ENCODE measurements at places on chromosomes 11 and 22. TPM values are rescaled to one million over a fixed set of nuclear protein-coding genes. Genes with fewer than 3 reads are reported as not detected.
A peak's percentile ranks its signal among the peaks of the same experiment; 100 is the strongest.

DNA sequence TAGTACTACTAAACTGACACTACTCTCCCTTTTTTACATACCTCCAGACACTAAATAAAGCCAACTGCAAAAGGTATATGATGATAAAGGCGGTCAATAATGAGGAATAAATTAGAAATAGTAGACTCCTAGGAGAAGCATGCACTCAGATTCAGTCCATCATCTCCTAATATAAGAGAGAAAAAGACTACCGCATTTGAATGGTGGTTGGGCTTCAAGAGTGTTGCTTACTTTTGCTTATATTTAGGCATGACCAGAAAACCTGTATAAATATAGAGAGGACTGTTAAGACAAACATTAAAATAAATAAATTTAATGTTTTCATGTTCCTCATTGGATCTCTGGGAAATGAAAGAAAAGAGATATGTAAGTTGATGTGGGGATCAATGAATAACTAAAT lies 1137.0 kb downstream of the FAM181B start:
- H3K27ac ChIP-seq = no peak overlapping the region
- H3K27me3 ChIP-seq = no peaks in the 10 kb centered on the region
- H3K4me3 ChIP-seq = no peak overlapping the region
- H3K4me1 ChIP-seq = peaks cover 3% of the 10 kb centered on the region
- no peaks in the 10 kb centered on the region for H3K36me3 ChIP-seq

The DEFB131B gene
- not detected for total RNA-seq

- no peak for DNase-seq
- H3K4me1 ChIP-seq = no peaks in the 10 kb centered on the region
- H3K27ac ChIP-seq = no peak overlapping the region
- H3K27me3 ChIP-seq = no peaks in the 10 kb centered on the region
- no peaks in the 10 kb centered on the region for H3K36me3 ChIP-seq
These were observed 74.2 kb downstream of the MORC2 start for GRCh38 chr22:30894371-30894740.

The GGTLC2 gene
- not detected for total RNA-seq

- H3K36me3 ChIP-seq = no peaks in the 10 kb centered on the region
- H3K27me3 ChIP-seq = no peaks in the 10 kb centered on the region
- peak overlapping the region; percentile 11 for H3K4me3 ChIP-seq
These were observed 10.9 kb downstream of the SLC25A17 start for GRCh38 chr22:40808018-40808841.

The NCF4 gene
- total RNA-seq = not detected

The LSP1 gene
- total RNA-seq = not detected

The SLC6A5 gene
- total RNA-seq = not detected

DNA sequence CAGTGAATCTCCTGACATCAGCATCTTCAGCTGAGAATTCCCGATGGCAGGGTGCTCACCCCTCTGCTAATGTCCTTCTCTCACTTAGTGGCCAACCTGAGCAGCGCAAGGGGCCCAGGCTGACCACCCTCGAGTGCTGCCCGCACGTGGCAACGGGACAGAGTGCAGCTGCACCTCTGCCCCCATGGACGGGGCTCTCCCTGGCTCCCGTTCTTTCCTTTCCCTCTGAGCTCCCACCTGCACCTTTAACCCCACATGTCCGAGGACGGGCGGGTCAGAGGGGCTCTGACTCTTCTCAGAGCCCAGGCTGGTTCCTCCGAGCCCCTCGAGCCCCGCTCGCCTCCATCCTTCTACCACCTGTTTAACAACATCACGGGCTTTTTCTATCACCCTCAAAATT lies 19.8 kb downstream of the MOB2 start:
- no peak for DNase-seq
- no peak overlapping the region for H3K27ac ChIP-seq
- no peaks in the 10 kb centered on the region for H3K36me3 ChIP-seq
- no peak overlapping the region for H3K4me3 ChIP-seq
- no peaks in the 10 kb centered on the region for H3K4me1 ChIP-seq

GRCh38 chr11:44934735-44935250 lies 15.9 kb downstream of the TP53I11 start:
- H3K4me3 ChIP-seq = no peak overlapping the region
- H3K4me1 ChIP-seq = peaks cover 4% of the 10 kb centered on the region
- H3K27ac ChIP-seq = no peak overlapping the region
- H3K36me3 ChIP-seq = no peaks in the 10 kb centered on the region
- DNase-seq = no peak

GRCh38 chr22:47201186-47201995 lies 438.9 kb downstream of the TBC1D22A start:
- no peaks in the 10 kb centered on the region for H3K36me3 ChIP-seq
- H3K27ac ChIP-seq = no peak overlapping the region
- no peaks in the 10 kb centered on the region for H3K27me3 ChIP-seq
- no peak for DNase-seq

The GSTT2B gene
- total RNA-seq = 0.76 TPM

The RFPL3 gene
- not detected for total RNA-seq

The PATE2 gene
- total RNA-seq = not detected

DNA sequence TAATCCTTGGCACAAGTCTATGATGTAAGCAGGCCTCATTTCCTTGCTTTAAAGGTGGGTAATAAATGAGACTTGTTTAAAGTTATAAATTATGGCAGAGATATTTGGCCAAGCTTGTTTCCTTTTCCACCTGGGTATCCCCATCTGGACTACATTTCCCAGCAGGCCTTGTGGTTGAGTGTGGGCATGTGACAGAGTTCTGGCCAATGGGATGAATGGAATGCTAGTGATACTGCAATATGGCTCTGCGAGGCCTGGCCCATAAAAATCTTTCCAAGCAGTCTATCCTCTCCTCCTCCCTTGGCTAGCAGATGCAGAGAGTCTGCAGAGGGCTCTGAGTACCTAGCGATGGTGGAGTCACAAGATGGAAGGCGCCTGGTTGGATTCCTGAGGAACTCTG lies 102.5 kb downstream of the TIMP3 start:
- H3K27me3 ChIP-seq = no peaks in the 10 kb centered on the region
- H3K4me1 ChIP-seq = no peaks in the 10 kb centered on the region
- no peaks in the 10 kb centered on the region for H3K36me3 ChIP-seq
- no peak overlapping the region for H3K27ac ChIP-seq
- DNase-seq = peak; percentile 41
- H3K4me3 ChIP-seq = no peak overlapping the region

GRCh38 chr11:86211619-86212018 lies 32.9 kb upstream of the EED start:
- no peaks in the 10 kb centered on the region for H3K36me3 ChIP-seq
- no peak overlapping the region for H3K27ac ChIP-seq
- H3K27me3 ChIP-seq = no peaks in the 10 kb centered on the region
- DNase-seq = no peak
- no peaks in the 10 kb centered on the region for H3K4me1 ChIP-seq

DNA sequence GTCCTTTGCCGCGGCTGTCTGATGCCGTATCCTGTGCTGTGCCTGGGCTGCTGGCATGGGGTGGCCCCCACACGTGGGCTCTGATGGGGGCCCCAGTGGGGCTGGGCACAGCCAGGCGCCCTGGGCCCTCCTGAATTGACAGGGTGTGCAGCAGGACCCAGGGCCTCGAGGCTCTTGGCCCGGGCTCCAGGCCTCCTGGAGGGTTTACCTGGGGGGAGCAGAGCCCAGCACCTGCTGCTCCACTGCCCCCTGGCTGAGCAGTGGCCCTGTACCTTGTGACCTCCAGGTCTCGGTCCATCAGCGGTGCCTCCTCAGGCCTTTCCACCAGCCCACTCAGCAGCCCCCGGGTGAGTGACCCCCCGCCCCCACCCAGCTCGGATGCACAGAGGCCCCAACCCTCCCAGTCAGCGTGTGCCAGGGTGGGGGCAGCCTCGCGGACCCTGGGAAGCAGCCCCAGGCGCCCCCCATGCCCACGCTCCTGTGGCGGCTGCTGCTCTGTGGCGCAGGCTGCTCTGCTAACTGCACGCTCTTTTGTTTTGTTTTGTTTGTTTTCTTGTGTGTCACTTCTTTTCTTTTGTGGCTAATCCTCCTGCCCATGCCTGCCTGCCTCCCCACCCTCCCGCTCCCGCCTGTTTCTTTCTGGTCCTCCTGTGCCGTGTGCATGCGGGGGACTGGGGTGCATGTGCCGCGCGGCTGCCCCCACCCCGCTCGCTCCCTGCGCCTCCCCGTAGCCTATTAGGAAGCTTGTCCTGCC lies 36.9 kb downstream of the MOB2 start:
- H3K27me3 ChIP-seq = no peaks in the 10 kb centered on the region
- DNase-seq = no peak
- no peak overlapping the region for H3K27ac ChIP-seq
- H3K36me3 ChIP-seq = no peaks in the 10 kb centered on the region

GRCh38 chr22:38718414-38718813 lies 12.7 kb downstream of the GTPBP1 start:
- H3K36me3 ChIP-seq = peaks cover 58% of the 10 kb centered on the region
- no peaks in the 10 kb centered on the region for H3K27me3 ChIP-seq
- peaks cover 35% of the 10 kb centered on the region for H3K4me1 ChIP-seq

- H3K27ac ChIP-seq = no peak overlapping the region
- no peak overlapping the region for H3K4me3 ChIP-seq
- no peaks in the 10 kb centered on the region for H3K4me1 ChIP-seq
- no peak for DNase-seq
- peaks cover 10% of the 10 kb centered on the region for H3K36me3 ChIP-seq
- no peaks in the 10 kb centered on the region for H3K27me3 ChIP-seq
These were observed 69.1 kb upstream of the SUSD2 start for GRCh38 chr22:24112188-24112587.

DNA sequence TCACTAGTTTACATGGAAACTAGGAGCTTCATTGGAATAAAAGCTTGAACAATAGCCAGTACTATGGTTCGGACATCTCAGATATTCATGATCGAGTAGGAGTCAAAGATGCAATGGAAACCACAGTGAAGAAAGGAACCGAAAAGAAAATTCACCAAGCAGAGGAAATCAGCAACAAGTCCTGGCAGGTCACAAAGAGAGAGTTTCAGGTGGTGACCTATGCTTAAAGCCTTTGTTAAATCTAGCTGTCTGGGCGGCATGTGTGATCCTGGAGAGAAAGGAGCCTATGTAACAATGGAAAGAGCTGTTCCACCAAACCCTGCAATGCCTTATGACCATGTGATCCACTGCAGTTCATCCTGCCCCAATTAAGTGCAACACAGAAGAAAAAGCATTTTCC lies 68.9 kb upstream of the POU2AF2 start:
- H3K27me3 ChIP-seq = no peaks in the 10 kb centered on the region
- no peak overlapping the region for H3K27ac ChIP-seq
- H3K36me3 ChIP-seq = no peaks in the 10 kb centered on the region
- no peak overlapping the region for H3K4me3 ChIP-seq
- H3K4me1 ChIP-seq = no peaks in the 10 kb centered on the region
- no peak for DNase-seq

DNA sequence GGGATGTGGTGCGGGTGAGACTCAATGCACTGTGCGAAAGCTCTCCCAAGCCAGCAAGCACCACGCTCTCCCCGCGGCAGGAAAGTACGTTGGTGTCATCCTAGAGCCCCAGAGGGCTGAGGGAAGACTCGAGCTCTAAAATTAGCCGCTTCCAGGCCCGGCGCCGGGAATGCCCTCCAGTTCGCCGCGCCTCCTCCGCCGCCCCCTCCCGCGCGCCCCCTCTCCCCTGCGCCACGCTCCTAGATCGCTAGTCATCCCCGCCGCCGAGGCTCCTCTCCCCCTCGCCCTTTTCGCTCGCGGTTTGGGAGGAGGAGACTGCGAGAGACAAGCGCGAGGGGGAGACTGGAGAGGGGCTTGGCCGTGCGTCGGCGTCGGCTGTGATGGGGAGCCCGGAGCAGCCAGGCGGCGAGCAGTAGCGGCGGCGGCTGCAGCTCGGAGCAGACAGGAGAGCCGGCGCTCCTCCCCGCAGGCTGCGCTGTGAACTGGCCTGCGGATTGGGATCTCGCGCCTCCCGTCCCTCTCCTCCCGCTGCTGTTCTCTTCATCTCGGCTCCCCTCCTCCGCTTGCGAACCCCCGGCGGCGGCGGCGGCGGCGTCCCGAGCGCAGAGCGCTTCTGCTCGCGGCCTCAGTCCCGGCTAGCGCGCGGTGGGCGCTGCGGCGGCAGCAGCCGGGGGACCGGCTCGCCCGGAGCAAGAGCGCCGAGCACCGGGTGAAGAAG lies at the start of gene FAT3:
TSS of gene FAT3 (plus strand) at position 412 of the 718 bp plus-strand sequence. CDS start 127,295 bp downstream, outside the sequence.
- H3K27ac ChIP-seq = no peak within 1 kb of the TSS
- H3K36me3 ChIP-seq = no peaks in the 10 kb centered on the region
- H3K4me1 ChIP-seq = peaks cover 16% of the 10 kb centered on the region
- peaks cover 44% of the 10 kb centered on the region for H3K27me3 ChIP-seq
- peak; percentile 82 for DNase-seq

GRCh38 chr22:45878051-45878781 lies 98.7 kb downstream of the WNT7B start:
- no peak for DNase-seq
- no peaks in the 10 kb centered on the region for H3K36me3 ChIP-seq
- no peaks in the 10 kb centered on the region for H3K4me1 ChIP-seq
- H3K27ac ChIP-seq = no peak overlapping the region
- peaks cover 17% of the 10 kb centered on the region for H3K27me3 ChIP-seq

DNA sequence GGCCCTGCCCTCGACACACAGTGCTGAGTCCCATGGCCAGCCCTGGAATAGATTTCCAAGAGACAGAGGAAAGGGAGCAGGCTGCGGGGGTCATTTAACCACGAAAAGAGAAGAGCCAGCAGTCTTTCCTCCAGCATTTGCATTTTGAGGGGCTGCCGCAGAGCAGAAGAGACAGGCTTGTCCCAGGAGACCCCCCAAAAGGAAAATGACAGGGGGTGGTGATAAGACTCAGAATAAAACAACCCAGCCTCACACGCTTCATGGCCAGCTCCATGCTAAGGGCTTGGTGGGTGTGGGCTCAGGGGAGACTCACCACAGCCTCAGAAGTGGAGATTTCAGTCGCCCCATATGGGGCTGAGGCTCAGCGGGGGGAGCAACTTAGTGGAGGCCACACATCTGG lies 16.9 kb downstream of the TRIOBP start:
- H3K27me3 ChIP-seq = no peaks in the 10 kb centered on the region
- no peak overlapping the region for H3K4me3 ChIP-seq
- DNase-seq = no peak

The MACROD1 gene
- 28.7 TPM for total RNA-seq

DNA sequence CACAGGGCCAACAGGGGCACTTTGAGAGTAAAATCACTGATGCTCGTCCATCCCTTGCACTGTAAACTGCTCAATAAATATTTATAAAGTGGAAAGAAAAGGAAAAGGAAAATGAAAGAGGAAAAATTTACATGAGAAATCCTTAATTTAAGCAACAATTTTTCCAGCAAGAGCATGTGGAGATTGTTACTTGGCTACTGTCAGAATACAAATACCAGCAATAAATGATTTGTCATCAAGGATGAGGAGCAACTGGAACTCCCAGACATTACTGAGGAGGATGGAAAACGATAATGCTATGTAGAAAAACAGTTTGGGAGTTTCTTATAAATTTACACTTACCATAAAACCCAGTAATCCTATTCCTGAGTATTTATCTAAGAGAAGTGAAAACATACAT lies 123.0 kb downstream of the SGSM3 start:
- H3K36me3 ChIP-seq = no peaks in the 10 kb centered on the region
- H3K27ac ChIP-seq = no peak overlapping the region
- H3K27me3 ChIP-seq = no peaks in the 10 kb centered on the region

- no peak for DNase-seq
- no peaks in the 10 kb centered on the region for H3K36me3 ChIP-seq
- H3K4me3 ChIP-seq = peak overlapping the region; percentile 75
- H3K27me3 ChIP-seq = no peaks in the 10 kb centered on the region
- peaks cover 33% of the 10 kb centered on the region for H3K4me1 ChIP-seq
- peak overlapping the region; percentile 83 for H3K27ac ChIP-seq
These were observed 831 bp upstream of the TMEM135 start for GRCh38 chr11:87036756-87037449.

GRCh38 chr11:40380835-40381234 lies 1078.6 kb downstream of the LRRC4C start:
- H3K27me3 ChIP-seq = no peaks in the 10 kb centered on the region
- no peak overlapping the region for H3K4me3 ChIP-seq
- H3K36me3 ChIP-seq = no peaks in the 10 kb centered on the region
- no peak overlapping the region for H3K27ac ChIP-seq

Data from A673 (cell line).